ENCODE measurements at places on chromosomes 11 and 22. TPM values are rescaled to one million over a fixed set of nuclear protein-coding genes. Genes with fewer than 3 reads are reported as not detected.

GNG3 gene
- not detected for total RNA-seq

- no peak for DNase-seq
These were observed 745 bp upstream of the SHISAL1 start for GRCh38 chr22:44313385-44314006.

DNA sequence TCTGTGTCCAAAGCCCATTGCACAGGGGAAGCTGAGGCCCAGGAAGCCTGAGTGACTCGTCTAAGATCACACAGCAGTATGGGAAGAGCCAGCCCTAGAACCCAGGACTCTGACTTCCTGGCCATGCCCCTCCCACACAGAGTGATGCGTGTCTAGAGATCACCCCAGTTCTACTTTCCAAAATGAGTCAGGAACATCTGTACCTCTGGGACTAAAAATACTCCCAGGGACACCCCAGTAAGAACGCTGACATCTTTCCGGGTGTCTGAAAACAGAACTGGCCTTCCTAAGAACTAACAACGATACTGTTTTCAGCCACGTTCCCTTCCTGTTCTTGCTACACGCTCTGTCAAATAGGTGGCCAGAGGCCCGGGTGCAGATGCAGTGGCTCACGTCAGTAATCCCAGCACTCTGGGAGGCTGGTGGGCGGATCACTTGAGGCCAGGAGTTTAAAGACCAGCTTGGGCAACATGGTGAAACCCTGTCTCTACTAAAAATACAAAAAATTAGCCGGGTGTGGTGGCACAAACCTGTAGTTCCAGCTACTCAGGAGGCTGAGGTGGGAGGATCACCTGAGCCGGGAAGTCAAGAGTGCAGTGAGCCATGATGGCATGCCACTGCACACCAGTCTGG, 21.7 kb upstream of the PDGFB start:
- DNase-seq, result no peak

DNA sequence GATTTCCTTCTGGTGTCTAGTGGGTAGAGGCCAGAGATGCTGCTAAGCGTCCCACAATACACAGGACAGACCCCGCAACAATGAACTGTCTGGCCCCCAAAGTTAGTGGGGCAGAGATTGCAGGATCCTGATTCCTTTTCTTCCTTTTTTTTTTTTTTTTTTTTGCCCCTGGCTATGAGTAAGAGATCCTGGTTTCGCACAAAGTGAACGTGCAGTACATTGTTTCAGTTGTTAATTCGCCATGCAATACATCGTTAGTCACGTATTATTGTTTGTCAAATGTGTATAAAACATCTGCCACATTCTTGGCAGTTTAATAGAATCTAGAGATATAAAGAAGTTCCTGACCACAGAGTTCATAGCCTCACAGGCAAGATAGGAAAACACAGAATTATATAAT, 20.2 kb downstream of the ST3GAL4 start:
- peak; percentile 16 for DNase-seq

- DNase-seq, result no peak
These were observed 61.1 kb downstream of the NFAM1 start for GRCh38 chr22:42371099-42371498.
